ENCODE measurements at places on chromosomes 2 and 18.

- DNase-seq: no peak
These were observed 984.0 kb upstream of the SLC39A10 start for GRCh38 chr2:194672994-194673393.

GRCh38 chr18:31658670-31659575 lies 25.5 kb downstream of the B4GALT6 start:
- DNase-seq: no peak

GRCh38 chr2:173350383-173350782 lies 4.3 kb upstream of the CDCA7 start:
- DNase-seq: no peak

DNA sequence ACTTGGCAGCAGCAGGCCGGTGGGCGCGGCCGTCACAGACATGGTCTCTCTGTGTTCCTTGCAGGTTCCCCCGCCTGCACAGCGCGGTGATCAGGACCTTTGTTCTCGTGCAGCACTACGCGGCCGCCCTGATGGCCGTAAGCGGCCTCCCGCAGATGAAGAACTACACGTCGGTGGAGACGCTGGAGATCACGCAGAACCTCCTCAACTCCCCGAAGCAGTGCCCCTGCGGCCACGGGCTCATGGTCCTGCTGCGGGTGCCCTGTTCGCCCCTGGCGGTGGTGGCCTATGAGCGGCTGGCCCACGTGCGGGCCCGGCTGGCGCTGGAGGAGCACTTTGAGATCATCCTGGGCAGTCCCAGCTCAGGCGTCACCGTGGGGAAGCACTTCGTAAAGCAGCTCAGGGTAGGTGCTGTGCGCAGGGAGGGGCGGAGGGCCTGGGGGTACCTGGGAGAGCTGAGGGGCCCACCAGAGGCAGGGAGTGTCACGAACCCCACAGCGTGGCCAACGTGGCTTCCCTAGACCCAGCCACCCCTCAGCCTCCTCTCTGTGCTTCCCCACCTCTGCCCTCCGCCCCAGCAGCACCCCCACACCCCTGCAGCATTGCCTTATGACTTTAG lies 59.3 kb downstream of the NTSR2 start:
- no peak for DNase-seq

- DNase-seq: no peak
These were observed 271.3 kb upstream of the STON1 start for GRCh38 chr2:48258481-48259149.

All from stimulated activated CD8-positive, alpha-beta memory T cell treated with anti-CD3 and anti-CD28 coated beads, Interleukin-15, amount 100 ng/mL, for 4 hours (primary cell).